ENCODE measurements at places on chromosomes 1 and 21. TPM values are rescaled to one million over a fixed set of nuclear protein-coding genes. Genes with fewer than 3 reads are reported as not detected.

DNA sequence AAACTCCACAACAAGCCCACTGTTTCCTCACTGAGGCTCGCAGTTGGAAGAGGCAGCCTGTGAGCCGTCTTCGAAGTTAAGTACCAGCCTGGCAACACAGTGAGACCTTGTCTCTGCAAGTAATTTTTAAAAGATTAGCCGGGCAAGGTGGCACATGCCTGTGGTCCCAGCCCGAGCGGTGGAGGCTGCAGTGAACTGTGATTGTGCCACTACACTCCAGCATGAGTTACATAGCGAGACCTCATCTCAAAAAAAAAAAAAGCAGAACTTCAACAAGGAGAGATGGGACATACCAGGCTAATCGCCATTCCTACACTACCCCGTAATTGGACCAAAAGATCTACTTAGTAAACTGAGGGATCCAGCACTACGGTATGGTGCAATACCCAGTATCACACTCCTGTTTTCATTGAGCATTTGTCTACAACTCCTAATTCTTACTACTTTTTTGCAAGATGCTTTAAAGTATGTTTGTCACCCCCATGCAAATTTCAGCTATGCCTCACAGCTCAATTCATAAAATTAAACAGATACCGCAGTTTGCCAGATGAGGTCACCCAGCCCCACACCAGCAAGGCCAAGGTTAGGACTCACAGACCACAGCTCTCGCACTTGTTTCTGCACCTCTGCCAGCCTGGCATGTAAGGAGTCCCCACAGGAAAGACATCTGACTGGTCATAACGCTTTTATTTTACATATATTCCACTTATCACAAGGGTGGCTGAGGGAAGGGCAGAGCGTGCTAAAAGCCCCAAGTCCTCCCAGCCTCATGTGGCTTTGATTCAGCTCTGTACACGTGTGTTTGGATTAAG is 21.0 kb downstream of the SDE2 start:
- no peak for DNase-seq

ZYG11A gene
- 0.12 TPM for total RNA-seq

GRCh38 chr21:36149788-36150711 is 6.6 kb upstream of the DOP1B start:
- DNase-seq, result no peak

- no peak for DNase-seq
Observed at GRCh38 chr21:25967901-25968438, 202.6 kb downstream of the APP start.

SLC35D1 gene
- 84.1 TPM for total RNA-seq

- DNase-seq, result no peak
Observed at GRCh38 chr1:50661626-50662025, 238.4 kb upstream of the DMRTA2 start.

OR6P1 gene
- not detected for total RNA-seq

- DNase-seq, result no peak
Observed at GRCh38 chr1:217211486-217211885, 419.4 kb downstream of the GPATCH2 start.
